ENCODE measurements at places on chromosomes 13 and 19.

DNA sequence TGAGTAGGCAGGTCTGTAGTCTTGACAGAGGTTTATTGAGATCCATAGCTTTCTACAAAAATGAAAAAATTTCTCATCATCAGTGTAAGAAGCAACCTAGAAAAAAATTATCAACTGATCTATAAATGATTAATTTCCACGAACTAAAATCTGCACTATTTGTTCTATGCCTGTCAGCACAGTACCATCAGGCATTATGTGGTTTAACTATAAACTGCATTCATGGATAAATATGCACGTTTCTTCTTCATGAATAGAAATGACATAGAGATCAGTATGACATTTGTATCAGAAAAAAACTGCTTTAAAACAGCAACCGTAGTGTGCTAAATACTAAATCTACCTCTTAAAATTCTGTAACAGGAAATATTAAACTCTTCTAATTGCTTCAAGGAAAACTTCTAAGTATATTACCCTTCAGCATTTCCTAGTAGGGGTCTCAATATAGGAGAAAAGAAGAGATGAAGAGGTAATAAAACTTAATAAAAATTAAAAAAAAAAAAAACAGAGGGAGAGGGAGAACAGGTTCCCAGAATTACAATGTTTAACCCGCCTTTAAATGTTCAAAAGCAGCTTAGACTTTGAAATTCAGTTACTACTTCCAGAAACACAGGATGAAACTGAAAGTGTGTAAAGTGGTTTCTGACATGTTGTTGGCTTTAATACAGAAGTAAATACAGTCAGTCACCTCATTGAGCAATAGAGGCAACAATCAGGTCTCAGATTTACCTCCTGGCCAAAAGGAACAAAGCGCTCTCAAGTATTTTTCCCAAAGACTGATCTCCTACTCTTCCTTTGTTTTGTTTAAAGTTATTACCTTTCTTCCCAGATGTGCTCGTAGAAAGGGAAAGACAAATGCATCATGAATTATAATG lies 144.4 kb downstream of the DIAPH3 start:
- no peak for DNase-seq

GRCh38 chr19:51466723-51467122 lies 8.5 kb upstream of the SIGLEC8 start:
- no peak for DNase-seq

DNA sequence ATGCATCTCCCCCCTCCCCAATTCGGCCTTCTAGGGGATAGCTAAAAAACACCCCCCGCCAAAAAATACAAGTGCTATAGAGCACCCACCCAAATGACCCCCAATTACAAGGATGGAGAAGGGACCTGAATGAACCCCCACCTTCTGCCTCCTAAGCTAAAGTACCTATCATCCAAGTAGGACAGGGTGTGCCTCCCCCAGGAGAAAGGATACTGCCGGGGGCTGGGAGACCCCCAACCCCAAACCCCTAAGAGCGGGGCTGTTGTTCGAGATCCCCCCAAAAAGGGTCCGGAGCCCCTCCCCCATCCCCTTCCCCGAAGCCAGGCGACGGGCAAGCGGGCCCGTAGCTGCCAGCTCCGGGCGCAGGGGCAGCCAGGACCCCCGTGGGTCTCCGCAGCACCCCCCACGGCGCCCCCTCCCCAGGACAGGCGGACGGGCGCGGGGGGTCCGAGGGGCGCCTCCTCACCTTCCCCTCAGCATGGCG lies 1.9 kb downstream of the ZC3H4 start:
- DNase-seq, result no peak

DNA sequence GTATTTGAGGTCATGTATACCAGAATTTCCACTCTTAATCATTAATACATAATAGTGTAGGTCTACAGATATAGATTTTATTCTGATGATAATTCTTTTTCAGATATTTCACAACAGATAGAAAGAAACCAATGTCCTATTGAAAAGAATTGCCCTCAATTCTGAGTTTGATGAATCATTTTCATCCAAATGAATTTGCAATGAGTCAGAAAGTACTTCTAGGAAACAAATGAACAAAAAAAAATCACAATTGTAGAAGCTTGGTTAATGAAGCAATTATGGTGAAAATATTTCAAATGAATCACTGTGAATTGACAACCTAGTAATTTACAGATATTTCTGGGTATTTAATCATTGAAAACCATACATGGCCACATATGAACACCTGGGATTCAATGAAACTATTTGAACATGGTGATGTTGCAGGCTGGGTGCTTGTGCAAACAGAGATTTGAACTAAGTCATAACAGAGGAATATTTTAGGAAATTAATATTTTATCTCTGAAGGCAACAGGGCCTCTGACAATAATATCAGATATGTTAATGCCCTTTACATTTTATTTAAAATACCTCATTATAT lies 360.9 kb downstream of the SLITRK5 start:
- DNase-seq, result no peak

GRCh38 chr13:113897966-113898365 lies 34.1 kb upstream of the GAS6 start:
- no peak for DNase-seq

DNA sequence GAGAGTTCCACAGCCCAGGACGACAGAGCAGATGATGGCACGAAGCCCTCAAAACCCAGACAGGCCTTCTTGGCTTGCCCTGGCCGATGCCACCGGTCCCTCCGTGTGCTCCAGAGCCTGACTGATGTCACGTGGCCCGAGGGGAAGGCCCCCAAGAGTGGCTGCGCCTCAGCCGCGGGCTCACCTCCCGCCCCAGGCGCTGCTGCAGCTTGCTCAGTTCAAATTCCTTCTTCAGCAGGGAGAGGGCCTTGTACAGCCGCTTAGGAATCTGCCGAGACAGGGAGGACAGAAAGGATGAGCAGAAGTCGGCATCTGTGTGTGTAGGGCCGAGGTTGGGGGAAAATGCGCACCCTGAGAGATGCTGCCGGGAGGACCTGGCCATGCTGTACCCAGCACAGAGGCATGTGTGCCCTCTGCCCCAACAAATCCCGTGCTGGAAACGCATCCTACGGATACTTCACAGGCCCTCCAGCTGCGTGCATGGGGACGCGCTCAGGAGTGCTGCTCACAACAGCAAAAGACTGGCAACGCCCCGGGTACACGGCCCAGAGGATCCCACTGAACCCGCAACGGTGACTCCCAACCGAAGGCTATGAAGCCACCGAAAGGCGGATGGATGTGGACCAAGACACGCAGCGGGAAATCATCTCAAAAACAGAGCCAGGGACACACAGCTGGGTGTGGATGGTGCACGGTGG lies 12.9 kb downstream of the LONP1 start:
- DNase-seq, result no peak

GRCh38 chr13:98958443-98958794 lies 19.4 kb downstream of the DOCK9 start:
- DNase-seq, result no peak

- no peak for DNase-seq
Measured at GRCh38 chr19:14978161-14978776, 1.4 kb downstream of the SLC1A6 start.

- no peak for DNase-seq
Measured at GRCh38 chr19:3658004-3658869, 31.6 kb upstream of the CACTIN start.

- DNase-seq, result no peak
Measured at GRCh38 chr13:32159137-32159869, 127.7 kb downstream of the FRY start.

GRCh38 chr13:106594980-106595379 lies 27.0 kb upstream of the ARGLU1 start:
- DNase-seq, result no peak

- DNase-seq, result no peak
Measured at GRCh38 chr19:34794066-34794960, 21.3 kb upstream of the ZNF599 start.

GRCh38 chr13:43124490-43124889 lies 101.1 kb downstream of the DNAJC15 start:
- DNase-seq, result no peak

DNA sequence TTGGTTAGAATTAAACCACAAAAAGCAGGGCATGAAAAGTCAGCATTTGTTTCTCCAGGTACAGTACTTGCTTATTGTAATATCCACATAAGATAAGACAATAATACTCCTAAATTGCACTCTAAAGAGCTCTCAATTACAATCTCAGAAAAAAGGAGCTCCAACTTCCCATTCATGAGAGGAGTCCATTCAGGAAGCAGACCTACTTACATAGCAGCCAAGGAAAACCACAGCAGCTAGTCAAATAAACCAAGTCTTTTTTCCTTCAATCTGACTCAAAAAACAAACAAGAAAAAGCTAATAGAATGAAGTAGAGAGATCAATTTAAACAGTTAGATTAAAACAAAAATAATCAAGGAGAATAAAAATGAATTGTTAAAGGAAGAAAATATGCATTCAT lies 885.2 kb upstream of the SLITRK6 start:
- DNase-seq, result no peak

DNA sequence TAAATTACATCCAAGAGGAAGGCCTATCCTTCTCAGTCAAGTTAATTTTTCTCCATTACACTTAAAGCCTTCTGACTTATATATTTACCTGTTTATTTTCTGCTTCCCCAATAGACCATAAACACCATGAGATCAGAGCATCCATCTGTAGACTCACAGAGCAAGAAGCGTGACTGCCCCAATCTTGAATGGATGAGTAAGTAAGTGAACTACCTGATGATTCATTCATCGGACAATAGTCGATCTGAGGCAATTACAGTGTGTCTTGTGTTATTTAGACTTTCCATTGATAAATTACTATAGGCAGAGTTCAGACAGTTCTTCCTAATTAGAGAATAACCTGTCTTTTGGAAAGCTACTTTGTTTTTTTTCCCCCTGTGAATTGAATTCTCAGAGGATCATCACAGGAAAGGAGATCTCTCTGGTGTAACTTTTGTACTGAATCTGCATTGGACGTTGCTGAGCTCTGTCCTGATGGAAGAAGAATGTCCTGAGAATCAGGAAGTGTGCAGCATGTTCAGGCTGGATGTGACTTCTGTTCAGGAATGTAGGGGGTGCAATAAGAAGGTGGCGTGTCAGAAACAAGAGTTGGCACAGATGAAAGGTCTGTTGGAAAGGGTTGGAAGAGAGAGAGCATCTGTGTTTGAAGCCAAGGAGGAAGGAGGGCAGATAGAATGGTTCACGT lies 367.0 kb downstream of the NALCN start:
- no peak for DNase-seq

GRCh38 chr19:29549105-29550070 lies 23.6 kb downstream of the VSTM2B start:
- no peak for DNase-seq

GRCh38 chr19:28823338-28823961 lies 389.5 kb downstream of the UQCRFS1 start:
- DNase-seq, result no peak

- DNase-seq, result no peak
Measured at GRCh38 chr19:50327013-50327412, 2.2 kb downstream of the KCNC3 start.

DNA sequence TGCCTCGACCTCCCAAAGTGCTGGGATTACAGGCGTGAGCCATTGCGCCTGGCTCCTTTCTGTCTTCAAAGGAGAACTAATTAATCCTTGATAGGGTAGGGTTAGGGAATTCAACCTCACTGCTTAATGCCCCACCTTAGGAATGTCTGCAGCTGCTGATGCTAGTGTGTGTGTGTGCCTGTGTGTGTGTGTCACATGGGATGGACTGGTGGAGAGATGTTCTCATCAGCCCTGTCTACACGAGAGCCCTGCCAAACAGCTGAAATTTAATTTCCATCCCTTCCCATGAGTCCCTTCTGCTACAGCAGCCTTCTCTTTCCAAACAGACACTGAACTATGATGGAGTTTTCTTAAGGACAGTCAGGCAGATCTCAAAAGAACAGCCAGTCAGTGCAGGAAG lies 46.5 kb upstream of the CLDN10 start:
- no peak for DNase-seq

- DNase-seq, result no peak
Measured at GRCh38 chr13:111789011-111789410, 277.9 kb upstream of the SOX1 start.

DNA sequence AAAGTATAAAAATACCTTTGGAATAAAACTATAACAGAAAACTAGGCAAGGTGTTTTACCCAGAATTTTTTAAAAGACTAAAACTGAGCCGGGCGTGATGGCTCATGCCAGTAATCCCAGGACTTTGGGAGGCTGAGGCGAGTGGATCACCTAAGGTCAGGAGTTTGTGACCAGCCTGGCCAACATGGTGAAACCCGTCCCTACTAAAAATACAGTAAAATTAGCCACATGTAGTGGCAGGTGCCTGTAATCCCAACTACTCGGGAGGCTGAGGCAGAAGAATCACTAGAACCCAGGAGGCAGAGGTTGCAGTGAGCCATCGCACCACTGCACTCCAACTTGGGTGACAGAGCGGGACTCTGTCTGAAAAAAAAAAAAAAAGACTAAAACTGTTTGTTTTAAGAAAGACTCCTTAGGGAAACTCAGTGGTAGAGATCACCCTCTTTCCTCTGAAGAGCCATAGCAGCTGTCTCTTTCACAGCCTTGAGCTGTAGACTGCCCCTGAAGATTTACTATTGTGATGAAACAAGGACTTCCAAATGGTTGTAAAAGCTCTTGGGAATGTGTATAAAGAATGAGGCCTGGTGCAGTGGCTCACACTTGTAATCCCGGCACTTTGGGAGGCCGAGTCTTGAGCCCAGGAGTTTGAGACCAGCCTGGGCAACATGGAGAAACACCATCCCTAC lies 14.7 kb upstream of the KCTD4 start:
- DNase-seq, result no peak

GRCh38 chr13:47897411-47898050 lies 103.5 kb downstream of the SUCLA2 start:
- no peak for DNase-seq

- DNase-seq, result no peak
Measured at GRCh38 chr19:52542984-52543664, 15.7 kb downstream of the ZNF808 start.

- DNase-seq, result peak; percentile 28
Measured at GRCh38 chr13:30735025-30735871, at the start of gene ALOX5AP. ALOX5AP (plus strand) TSS chr13:30735543; CDS start chr13:30735606, 63 bp downstream.

DNA sequence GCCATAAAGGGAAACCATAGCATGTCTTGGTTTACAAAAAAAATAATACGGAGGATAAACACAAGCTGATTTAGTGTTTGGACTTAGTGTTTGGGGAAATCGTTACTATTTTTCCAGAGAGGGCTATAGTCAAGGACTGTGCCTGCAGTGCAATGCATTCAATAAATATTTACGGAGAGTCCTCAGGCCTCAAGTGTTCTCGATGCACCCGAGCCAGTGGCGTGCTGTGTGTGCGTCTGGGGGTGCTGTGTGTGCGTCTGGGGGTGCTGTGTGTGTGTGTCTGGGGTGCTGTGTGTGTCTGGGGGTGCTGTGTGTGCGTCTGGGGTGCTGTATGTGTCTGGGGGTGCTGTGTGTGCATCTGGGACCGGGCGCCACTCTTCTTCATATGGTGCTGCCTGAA lies 71.7 kb upstream of the GTF3A start:
- DNase-seq, result no peak

GRCh38 chr19:46461537-46461936 lies 9.8 kb downstream of the PNMA8A start:
- DNase-seq, result no peak

Data from GM18507 (cell line).